Naive thymus-derived CD8-positive, alpha-beta T cell (primary cell): ENCODE measurements at places on chromosomes 16 and 17.
A peak's percentile ranks its signal among the peaks of the same experiment; 100 is the strongest.

DNA sequence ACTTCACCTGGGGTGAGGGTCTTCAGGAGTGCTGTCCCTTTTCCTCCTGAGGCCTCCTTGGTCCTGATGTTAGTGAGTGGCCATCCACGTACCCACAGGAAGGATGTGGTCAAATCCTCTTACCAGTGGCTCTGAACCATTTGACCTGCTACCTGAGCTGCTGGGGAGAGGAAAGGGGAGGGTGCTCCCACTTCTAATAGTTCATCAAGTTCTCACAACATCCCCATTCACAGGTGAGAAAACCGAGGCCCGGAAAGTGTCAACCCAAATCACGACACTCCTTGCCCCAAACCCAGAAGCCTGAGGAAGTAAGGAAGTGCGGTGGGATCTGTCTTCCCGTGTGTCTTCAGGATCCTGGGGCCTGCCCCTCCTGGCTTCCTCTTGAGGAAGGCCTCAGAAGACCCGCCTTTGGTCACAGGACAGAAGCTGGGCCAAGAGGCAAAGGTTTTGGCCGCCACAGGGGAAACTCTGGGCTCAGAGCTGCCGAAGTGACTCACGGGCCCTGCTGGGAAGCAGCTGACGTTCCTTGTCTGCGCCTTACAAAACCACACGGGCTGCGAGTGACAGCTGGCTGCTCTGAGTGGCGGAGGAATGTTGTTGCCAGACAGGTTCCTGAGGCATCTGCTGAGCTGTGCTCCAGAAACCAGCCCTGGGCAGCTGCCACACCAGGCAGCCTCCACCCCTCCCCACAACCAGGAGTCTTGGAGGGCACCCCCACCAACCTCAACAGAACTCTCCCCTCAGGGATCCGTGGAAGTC, 13.9 kb upstream of the KIFC3 start:
- DNase-seq, result no peak

GRCh38 chr16:56362057-56362655, 63.2 kb downstream of the AMFR start:
- DNase-seq, result no peak

DNA sequence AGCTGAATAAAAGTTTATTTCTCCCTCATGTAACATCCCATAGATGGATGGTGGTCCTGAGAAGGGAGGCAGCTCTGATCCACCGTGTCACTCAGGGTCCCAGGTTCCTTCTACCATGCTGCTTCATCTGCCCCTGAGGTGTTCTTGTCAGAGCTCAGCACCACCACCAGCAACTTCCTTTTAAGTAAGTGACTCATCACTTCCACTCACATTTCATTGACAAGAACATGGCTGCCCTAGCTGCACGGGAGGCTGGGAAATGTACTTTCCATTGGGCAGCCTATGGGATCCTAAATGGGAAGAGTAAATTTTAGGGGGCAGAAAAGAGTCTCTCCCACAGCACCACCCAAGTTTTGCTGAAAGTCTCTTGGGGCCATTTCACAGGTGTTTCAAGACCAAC, 134.7 kb downstream of the USP31 start:
- DNase-seq, result no peak

GRCh38 chr16:22874394-22874793, 60.4 kb downstream of the HS3ST2 start:
- no peak for DNase-seq

DNA sequence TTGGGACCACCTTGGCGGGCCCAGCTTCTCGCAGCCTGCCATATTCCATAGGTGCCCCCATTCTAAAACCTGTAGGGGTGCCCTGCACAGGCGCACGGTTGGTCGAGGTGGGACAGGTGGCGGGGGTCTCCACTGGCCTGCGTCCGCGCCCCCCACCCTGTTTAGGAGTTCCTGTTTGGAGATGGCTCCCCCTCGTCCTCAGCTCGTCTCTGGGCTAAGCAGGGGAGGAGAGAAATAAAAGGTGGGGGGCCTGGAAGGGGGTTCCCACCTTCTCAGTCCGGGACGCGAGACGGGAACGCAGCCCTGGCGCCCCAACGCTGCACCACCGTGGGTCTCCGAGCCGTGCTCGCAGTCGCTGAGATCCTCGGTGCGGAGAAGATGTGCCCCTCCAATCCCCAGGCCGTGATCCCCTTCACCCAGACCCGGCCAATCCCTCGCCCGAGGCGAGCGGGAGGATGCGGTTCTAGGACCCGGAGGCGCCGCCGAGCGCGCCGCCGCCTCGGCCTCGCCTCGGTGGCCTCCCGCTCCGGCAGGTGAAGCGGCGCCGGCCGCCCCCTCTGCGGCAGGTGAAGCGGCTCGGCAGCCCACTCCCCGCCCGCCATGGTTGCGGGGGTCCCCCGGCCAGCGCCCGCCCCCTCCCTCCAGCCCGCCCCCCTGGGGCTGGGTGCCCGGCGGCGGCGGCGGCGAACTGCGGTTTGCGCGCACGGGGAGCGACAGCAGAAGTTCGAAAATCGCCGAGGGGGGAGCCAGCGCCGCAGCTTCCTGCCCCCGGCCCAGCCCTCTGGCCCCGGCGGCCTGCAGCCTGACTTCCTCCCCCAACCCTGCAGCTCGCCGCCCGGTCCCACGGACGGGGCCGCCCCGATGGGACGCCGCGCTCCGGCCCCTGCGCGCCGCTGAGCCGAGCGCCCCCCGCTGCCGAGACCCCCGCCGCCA, at the start of gene FMNL1:
Gene FMNL1 (plus strand): TSS at position 805 of the 933 bp plus-strand sequence. CDS start 240 bp downstream, outside the sequence.
- DNase-seq, result peak; percentile 54
